ENCODE measurements at places on chromosomes 1 and 21. TPM values are rescaled to one million over a fixed set of nuclear protein-coding genes. Genes with fewer than 3 reads are reported as not detected.

The GPR25 gene
- total RNA-seq, result not detected

GRCh38 chr1:19824541-19824940 lies 9.5 kb upstream of the RNF186 start:
- DNase-seq, result no peak

DNA sequence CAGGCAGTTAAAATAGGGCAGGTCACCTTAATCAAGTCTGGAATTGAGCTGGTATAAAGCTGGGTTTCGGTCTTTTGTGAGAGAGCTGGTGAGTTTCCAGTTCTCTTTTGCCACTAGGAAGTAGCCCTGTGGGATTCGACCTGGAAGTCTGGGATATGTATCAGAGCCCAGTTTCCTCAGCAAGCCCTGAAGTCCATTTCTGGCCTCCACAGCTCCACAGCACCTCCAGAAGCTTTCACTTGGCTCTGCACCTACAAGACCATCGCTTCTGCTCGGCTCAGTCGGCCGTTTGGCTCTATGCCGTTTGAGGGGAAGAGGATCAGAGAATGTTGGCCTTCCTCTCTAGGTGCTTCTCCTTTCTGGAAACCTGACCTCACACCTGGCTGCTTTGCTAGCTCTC lies 148.0 kb downstream of the GALNT2 start:
- DNase-seq, result peak; percentile 86

- DNase-seq, result peak; percentile 64
These were observed 9.2 kb upstream of the CBR3 start for GRCh38 chr21:36125512-36126207.
